ENCODE measurements at places on chromosomes 16 and 17. TPM values are rescaled to one million over a fixed set of nuclear protein-coding genes. Genes with fewer than 3 reads are reported as not detected.
A peak's percentile ranks its signal among the peaks of the same experiment; 100 is the strongest.

NUFIP2 gene
- 61.6 TPM for total RNA-seq

- H3K36me3 ChIP-seq = peaks cover 40% of the 10 kb centered on the region
- H3K27me3 ChIP-seq = no peaks in the 10 kb centered on the region
- ATAC-seq = peak; percentile 68
- peak overlapping the region; percentile 95 for H3K27ac ChIP-seq
- peaks cover 14% of the 10 kb centered on the region for H3K4me1 ChIP-seq
- peak overlapping the region; percentile 93 for H3K4me3 ChIP-seq
Observed at GRCh38 chr17:30831257-30831656, 509 bp upstream of the ATAD5 start.

WBP2 gene
- 127 TPM for total RNA-seq

GRCh38 chr17:4590981-4591453 is 6.7 kb downstream of the SMTNL2 start:
- H3K27me3 ChIP-seq = peaks cover 17% of the 10 kb centered on the region
- no peaks in the 10 kb centered on the region for H3K36me3 ChIP-seq
- no peak for ATAC-seq
- H3K4me1 ChIP-seq = no peaks in the 10 kb centered on the region
- H3K4me3 ChIP-seq = no peak overlapping the region
- H3K27ac ChIP-seq = no peak overlapping the region

GRCh38 chr17:48612456-48612853 is 1.6 kb upstream of the HOXB7 start:
- H3K27ac ChIP-seq = peak overlapping the region; percentile 41
- H3K36me3 ChIP-seq = peaks cover 22% of the 10 kb centered on the region
- H3K27me3 ChIP-seq = peaks cover 69% of the 10 kb centered on the region
- ATAC-seq = peak; percentile 4
- H3K4me3 ChIP-seq = peak overlapping the region; percentile 96

DNA sequence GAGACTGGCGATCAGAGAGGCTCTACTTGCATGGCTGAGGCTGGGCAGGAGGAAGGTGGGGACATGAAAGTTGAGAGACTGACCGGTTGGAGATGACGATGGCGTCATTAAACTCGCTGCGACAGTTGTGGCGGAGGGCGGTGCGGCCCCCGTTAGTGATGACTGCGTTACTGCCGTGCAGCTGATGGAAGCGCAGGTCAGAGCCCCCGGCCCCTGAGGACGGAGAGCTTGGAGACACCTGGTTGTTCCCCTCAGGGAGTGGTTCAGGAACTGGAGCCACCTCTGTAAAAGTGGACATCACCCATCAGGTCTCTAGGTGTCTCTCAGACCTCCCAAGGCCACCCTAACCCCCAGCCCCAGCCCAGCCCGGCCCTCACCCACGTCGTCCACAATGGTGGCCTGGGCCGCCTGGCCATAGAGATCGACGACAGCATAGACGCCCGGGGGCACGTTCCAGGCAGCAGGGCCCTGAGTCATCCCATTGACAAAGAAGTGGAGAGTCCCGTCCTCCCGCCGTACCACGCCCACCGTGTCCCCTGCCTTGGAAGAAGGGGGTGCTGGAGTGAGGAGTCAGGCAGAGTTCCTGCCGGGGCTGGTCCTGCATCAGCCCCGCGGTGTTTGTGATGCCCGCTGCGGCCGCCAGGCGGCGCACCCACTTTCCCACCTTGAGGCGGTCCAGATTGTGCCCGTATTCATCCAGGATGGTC is 5.3 kb downstream of the NEURL4 start:
- peak overlapping the region; percentile 36 for H3K27ac ChIP-seq
- H3K4me1 ChIP-seq = peaks cover 11% of the 10 kb centered on the region
- ATAC-seq = peak; percentile 74
- H3K36me3 ChIP-seq = peaks cover 44% of the 10 kb centered on the region
- no peaks in the 10 kb centered on the region for H3K27me3 ChIP-seq

DNA sequence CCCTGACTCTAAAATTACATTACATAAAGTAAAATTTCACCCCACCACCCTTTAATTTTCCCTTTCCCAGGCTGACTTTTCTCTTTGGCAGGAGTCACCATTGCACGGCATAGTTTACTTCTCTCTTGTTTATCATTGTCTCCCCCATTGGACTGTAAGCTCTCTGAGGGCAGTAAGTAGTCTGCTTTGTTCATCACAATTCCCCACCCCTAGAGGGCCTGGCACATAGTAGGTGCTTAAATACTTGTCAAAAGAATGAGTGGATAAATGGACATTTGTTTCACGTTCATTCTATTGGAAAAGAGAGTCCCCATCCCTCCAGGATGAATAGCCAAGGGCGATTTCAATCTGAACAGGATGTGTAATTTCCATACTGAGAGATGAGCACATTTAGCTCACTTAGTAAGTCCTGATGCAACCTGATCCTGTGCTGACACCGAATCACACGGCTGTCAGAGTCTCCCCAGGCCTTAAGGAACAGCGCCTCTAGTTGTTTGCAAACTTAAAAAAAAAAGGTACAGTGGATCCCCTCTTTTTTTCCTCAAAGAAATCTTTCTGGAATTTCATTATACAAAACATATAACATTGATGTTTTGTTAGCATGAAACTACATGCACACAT is 54.0 kb downstream of the AKAP1 start:
- H3K4me3 ChIP-seq = no peak overlapping the region
- H3K4me1 ChIP-seq = peaks cover 4% of the 10 kb centered on the region
- peaks cover 7% of the 10 kb centered on the region for H3K27me3 ChIP-seq
- no peaks in the 10 kb centered on the region for H3K36me3 ChIP-seq
- no peak overlapping the region for H3K27ac ChIP-seq

- H3K27me3 ChIP-seq = no peaks in the 10 kb centered on the region
- no peaks in the 10 kb centered on the region for H3K4me1 ChIP-seq
- H3K27ac ChIP-seq = no peak overlapping the region
- no peaks in the 10 kb centered on the region for H3K36me3 ChIP-seq
- ATAC-seq = no peak
- no peak overlapping the region for H3K4me3 ChIP-seq
Observed at GRCh38 chr17:71003736-71004135, 834.4 kb downstream of the KCNJ2 start.

KCNJ18 gene
- not detected for total RNA-seq
